ENCODE measurements at places on chromosomes 2 and 18. TPM values are rescaled to one million over a fixed set of nuclear protein-coding genes. Genes with fewer than 3 reads are reported as not detected.

DNA sequence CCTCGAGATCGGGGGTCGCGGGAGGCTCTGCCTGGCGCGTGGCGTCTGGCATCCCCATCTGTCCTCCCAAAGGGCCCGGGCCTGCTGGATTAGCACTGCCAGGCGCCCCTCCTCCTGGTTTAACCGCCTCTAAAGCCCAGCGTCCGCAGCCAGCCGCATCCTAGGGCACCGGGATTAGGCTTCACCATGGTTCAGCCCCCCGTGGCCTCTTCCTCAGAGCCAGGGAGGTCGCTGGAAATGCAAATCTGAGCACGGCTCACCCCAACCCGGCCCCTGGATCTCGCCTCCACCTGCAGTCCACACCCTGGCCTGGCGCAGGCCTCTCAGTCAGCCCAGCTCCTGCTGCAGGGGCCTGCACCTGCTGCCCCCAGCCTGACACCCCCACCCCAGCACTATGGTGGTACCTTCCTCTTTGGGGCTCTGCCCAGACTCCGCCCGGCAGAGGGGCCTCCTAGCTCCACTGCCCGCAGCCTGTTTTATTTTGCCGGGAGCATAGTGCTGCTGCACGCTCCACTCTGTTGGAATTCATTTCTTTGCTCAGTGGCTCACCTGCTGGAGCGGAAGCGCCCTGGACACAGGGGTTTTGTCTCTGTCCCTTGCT is 13.2 kb downstream of the PRELID3A start:
- DNase-seq = no peak

GRCh38 chr2:233051241-233052149 is 8.6 kb upstream of the INPP5D start:
- peak; percentile 85 for DNase-seq

GRCh38 chr2:47897883-47898731 is 8.2 kb downstream of the FBXO11 start:
- DNase-seq = no peak

GRCh38 chr18:41532344-41533086 is 422.5 kb upstream of the PIK3C3 start:
- no peak for DNase-seq

DNA sequence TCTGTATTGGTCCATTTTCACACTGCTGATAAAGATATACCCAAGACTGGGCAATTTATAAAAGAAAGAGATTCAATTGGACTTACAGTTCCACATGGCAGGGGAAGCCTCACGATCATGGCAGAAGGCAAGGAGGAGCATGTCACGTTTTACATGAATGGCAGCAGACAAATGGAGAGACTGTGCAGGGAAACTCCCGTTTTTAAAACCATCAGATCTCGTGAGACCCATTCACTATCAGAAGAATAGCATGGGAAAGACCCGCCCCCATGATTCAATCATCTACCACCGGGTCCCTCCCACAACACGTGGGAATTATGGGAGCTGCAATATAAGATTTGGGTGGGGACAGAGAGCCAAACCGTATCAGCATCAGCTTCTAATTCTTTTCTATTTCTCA is 217.0 kb downstream of the ANAPC1 start:
- DNase-seq = no peak

- no peak for DNase-seq
Observed at GRCh38 chr2:207251573-207252192, 85.9 kb upstream of the KLF7 start.

DNA sequence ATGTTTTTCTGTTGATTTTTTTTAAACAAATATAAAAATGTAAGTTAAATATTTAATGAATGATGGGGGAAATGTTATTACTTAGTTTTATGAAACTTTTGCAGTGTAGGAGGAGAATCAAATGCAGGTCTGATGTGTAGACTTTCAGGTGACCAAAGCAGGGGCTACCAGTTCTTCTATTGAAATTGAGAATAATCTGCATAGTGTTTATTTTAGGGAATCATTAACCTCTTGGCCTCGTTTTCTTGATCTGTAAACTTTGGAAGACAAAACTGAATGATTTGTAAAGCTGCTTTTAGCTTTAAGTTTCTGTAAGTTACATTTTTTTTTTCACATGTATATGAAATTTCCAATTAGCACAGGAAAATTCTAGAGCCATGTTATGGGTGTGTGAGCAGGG is 99.2 kb downstream of the R3HDM1 start:
- no peak for DNase-seq

GRCh38 chr2:133054297-133054696 is 384.3 kb upstream of the LYPD1 start:
- DNase-seq = no peak

DNA sequence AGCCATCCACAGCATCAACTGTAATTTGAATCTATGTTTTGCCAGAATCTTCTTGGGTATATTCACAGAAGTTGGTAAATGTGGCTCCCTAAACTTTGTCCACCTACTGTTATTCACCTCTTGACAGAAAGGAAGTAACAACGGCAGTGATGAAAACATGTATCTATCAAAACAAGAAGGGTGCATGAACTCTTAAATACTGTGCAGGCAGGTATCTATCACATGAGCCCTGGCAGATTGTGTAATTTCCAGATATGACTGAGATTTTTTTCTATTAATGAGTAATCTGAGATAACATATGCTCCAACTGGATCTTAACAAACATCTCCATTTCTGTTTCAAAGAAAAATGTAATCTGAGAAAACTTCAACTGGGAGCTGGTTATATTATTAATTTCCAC is 36.6 kb downstream of the SFT2D3 start:
- no peak for DNase-seq

- no peak for DNase-seq
Observed at GRCh38 chr2:177314194-177314593, 49.7 kb upstream of the NFE2L2 start.

GRCh38 chr18:8480506-8481328 is 128.5 kb upstream of the RAB12 start:
- DNase-seq = no peak

DNA sequence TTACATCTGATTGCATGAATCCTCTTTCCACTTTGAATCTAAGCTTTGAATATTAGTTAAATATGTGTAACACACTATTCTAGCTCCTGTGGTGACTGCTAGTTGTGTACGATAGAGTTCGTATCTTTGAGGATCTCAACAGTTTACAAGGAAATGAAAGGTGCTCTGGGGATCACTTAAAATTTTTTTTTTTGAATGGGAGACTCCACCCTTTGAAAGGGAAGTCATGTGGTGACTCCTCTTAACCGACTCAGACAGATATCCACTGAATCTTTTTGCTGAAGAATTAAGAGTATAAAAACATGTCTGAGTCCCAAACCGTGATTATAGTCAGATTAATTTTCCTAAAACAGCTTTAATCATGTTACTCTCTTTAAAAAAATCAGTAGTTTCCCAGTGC is 4.0 kb downstream of the CLIP4 start:
- DNase-seq = no peak

DNA sequence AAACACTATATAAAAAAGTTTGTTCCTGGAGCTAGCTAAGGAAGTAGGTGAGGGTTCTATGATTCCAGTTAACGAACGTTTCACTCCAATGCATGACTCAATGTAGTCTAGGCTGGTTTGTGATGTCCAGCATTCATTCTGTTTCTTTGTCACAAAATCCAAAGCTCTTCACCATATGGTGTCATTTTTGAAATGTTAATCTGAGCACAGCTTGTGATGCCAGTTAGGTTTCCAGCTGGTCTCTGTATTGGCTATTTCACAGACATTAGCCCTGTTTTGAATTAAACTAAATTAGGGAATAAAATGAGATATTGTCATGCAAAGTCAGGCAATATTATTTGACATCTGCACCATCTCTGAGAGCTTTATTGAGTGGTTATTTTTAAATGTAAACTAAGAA is 159.4 kb downstream of the RBM43 start:
- DNase-seq = no peak

DNA sequence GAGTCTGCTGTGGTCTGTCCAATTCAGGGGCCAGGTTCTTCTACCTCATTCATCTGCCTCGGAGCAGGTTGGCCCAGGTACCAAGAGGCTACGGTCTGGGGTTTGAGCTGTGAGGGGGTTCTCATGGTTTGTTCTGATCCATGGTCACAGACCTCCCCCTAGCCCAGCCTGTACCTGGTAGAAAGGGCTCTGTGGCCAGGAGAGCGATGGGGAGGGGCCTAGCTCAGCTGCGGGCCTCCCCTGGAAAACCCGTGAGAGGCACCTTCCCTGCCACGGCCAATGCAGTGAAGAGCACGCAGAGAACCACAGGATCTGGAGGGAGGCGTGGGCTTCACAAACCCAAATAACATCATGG is 19.6 kb upstream of the ALLC start:
- DNase-seq = no peak

DNA sequence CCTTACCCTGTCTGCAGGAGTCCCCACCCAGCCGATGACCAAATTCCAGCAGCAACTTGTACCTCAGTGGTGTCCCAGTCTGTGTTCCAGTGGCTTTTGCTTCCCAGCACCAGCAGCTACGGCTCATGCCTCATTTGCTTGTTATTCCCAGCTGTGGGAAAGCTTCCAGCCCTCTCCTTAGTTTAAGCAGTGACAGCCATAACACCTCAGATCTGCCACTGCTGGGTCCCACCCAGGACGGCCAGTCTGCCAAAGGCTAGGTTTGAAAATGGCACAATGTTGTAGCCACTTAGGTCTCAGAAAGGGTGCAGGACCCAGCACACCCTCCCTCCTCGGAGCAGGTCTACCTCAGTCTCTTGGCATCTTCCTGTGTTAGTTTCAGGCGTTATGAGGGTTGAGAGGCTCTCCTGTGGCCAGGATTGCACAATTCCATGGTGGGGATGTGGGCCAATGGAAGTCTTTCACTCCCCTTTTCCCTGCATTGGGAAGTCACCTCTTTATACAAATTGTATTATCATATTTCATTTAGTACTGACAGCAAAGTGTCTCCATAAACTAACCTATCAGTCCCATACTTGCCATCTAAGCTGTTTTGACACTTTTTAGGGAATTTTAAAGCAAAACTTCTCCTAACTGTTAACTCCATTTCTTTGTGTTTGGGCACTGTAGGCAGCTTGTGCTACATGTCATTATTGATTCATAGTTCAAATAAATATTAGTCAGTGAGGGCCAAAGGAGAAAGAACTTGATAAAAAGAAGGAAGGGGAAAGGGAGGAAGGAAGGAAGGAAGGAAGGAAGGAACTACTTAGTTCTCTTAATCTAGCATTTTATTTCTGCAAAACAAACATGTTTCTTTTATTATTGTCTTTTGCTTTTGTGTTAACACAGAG is 62.9 kb upstream of the FAM110C start:
- no peak for DNase-seq

Gene ZBTB14
- 7.8 TPM for total RNA-seq

Gene TRIM43
- total RNA-seq = not detected
